Heart right ventricle (tissue), 16 donors: ENCODE measurements at places on chromosomes 11 and 22. TPM values are rescaled to one million over a fixed set of nuclear protein-coding genes. Genes with fewer than 3 reads are reported as not detected.

The RASSF10 gene
- 0.28 TPM for total RNA-seq

GRCh38 chr11:79094616-79095015, 346.2 kb downstream of the TENM4 start:
- no peak for DNase-seq

The OR8D1 gene
- total RNA-seq = not detected

DNA sequence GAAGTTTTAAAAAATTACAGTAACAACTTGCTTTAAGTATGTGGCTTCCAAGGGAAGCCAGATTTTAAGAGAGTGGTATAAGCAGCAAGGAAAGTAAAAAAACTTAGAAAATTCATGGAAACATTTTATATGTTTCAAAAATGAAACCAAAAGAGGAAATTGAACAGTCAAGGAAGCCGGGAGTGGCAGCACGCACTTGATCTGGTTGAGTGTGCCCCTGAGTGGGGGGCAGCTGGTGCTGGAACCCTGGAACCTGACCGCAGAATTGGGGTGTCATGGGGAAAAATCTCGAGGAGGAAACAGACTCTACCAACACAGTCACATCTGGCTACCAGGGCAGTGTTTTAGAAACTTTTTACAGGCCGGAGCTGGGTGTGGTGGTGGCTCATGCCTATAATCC, 14.0 kb downstream of the MICALL1 start:
- no peak for DNase-seq

DNA sequence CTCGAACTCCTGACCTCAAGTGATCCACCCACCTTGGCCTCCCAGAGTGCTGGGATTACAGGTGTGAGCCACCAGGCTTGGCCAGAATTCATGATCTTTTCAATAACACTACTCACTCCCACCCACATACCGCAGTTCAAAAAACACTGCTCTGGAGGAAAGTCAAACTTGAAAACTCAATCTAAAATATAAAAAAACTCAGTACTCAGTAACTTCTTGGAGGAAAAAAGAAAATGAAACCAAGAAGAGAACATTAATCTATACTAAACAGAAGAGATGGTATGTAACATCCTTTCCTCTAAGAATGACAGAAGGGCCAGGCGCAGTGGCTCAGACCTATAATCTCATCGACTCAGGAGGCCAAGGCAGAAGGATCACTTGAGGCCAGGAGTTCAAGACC, 58.3 kb downstream of the MRTFA start:
- DNase-seq = no peak
